Aorta (tissue), 5 donors: ENCODE measurements at places on chromosomes 1 and 21.

DNA sequence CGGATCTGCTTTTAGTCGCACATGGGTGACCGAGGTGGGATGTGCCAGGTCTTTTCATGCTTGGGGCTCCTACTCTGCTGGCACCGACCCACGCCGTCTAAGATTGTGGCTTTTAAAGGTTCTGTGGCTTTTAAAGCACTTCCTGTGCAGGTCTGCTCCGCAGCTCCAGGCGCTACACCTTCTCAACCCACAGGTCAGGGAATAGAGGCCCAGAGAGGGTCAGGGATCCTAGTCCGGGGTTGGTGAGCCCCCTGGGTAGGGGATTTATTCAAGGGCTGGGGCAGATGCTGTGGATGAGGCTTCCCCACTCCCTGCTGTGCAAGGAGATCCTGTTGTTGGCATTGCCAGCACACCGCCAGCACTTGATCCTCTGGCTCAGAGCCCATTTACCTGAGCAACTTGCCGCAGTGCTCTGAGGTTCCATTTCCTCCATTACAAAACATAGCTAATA lies 212.8 kb upstream of the RAB4A start:
- no peak for DNase-seq

DNA sequence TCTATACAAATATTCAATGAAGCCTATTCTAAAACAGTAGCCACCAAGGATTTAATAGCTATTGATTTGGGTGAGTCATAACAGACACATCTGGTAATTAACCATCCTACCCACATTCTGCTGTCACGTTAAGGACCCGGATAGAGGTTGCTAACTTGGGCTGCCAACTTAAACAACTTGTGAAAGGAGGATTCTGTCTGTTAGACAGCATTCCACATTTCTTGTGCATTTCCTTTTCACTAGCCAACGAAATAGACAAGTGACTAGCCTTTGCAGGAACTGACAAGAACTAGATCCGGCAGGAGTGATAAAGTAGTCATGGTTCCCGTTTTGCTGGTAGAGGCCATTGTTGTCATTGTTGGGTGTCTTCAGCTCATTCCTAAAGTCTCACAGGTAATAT lies 9.5 kb downstream of the DSCAM start:
- no peak for DNase-seq

GRCh38 chr1:232627645-232628334 lies 2.1 kb downstream of the SIPA1L2 start:
- DNase-seq, result no peak

DNA sequence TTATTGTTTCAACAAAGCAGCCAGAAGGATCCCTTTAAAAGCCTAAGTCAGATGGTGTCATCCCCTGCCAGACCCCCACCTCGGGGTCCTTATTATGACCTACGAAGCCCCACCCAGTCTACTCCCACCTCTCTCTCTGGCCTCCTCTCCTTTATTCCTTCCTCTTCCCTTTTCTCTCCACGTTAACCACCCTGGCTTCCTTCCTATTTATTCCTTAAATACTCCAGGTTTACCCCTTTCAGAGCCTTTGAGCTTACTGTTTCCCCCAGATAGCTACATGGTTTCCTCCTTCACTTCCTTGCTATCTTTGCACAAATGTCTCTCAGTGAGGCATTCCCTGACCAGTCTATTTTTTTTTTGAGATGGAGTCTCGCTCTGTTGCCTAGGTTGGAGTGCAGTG lies 12.0 kb upstream of the SLC9A1 start:
- DNase-seq, result no peak

DNA sequence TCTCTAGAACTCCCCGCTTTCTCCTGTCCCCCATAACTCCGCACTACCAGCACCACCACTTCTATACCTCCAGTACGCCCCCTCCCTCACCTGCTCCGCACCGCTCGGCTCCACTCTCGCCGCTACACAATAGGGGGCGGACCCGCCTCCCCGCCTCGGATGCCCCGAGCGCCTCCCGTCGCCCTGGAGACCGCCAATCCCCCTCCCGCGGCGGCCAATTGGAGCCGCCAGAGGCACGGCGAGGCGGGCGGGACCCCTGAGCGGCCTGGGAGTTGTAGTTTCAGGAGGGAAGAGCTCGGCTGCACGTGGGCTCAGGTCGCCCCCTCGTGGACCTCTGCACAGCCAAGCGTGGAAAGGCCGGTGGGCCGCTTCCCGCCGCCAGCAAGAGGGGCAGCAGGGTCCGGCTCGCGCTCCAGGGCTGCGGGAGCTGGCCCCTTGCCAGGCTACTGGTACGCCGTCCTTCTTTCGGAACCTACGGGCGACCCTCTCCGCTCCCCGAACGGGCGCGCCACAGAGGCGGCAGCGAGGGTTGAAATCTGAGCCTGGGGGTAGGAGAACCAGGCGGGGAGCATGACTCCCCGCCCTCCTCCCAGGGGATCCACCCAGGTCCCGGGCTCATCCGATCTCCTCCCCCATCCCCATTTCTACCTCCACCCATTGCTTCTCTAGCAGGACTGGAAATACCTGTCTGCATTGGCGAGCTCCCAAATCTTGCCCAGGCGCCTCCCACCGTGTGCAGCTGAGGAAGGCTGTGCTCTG lies at the start of gene IGSF9:
IGSF9 (minus strand) TSS at position 131 of the 759 bp plus-strand sequence. CDS start 2,159 bp downstream, outside the sequence.
- DNase-seq, result peak; percentile 86

DNA sequence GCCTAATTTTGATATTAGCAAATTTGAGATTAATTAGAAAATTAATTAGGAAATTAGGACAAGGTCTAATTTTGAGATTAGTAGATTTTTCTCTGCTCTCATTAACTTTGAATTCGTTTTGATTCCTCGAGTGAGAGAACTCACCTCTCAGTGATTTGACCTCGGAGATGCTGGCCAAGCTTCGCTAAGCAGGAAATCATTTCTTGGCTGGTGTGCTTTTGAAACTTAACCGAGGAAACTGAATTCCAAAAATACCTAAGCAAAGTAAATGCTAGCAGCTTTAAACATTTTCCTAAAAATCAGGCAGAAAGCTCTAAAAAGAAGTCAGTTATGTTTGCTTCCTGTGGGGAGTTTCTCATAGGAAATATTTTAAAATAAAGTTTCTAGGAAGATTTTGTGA lies 34.9 kb downstream of the CDC14A start:
- no peak for DNase-seq

- DNase-seq, result no peak
Measured at GRCh38 chr1:93689521-93690223, 8.0 kb upstream of the BCAR3 start.

DNA sequence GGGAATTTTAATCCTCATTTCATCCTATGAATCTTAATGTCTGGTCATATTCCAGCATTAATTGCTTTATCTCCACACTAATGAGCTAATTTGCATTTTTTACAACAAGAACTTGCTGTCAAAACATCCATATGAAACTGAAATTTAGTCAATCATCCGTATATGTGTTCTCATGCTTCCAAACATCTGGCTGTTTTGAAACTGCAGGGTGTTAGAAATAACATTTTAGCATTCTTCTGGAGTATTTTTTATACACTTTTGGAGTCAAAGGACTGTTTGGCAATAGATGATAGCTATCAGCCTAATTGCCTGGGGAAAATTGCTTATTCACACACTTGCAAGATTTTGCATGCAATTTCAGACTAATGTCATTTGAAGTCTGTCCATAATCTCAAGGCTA lies 1639.3 kb downstream of the KCNT2 start:
- no peak for DNase-seq

DNA sequence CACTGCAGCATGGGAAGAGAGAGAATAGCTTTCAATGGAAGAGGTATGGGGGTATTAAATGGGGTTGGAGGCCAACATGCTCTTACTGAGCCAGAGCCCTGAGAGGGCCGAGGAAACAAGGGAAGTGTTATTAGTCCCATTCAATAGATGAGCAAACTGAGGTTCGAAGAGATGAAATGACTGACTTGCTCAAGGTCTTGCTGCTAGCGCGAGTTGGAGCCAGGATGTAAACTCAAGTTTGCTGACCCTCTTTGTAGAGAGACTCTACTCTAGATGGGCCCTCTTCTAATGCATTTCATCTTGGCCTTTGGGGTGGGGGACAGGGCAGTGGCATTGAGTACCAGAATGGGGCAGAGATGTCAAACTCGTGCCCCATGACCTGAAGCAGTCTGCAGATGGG lies 319.5 kb downstream of the RPS6KC1 start:
- no peak for DNase-seq

GRCh38 chr21:32143241-32143939 lies 135.5 kb downstream of the MIS18A start:
- DNase-seq, result no peak

DNA sequence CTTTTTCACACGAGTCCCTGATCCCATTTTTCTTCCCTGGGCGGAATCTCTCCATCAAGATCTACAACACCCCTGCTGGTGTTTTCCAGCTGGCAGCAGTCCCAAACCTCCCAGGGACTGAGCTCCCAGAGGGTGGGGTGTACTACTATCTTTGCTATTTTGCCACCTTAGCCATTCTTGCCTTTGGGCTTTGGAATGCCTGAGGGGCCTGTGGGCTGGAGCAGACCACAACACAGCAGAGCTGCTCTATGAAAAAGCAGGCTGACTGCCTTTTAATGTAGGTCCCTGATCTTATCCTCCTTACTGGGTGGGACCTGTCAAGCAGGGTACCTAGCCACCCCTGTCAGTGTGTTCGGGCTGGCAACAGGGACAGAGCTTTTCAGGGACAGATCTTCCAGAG lies 91.9 kb downstream of the KCNT2 start:
- no peak for DNase-seq

DNA sequence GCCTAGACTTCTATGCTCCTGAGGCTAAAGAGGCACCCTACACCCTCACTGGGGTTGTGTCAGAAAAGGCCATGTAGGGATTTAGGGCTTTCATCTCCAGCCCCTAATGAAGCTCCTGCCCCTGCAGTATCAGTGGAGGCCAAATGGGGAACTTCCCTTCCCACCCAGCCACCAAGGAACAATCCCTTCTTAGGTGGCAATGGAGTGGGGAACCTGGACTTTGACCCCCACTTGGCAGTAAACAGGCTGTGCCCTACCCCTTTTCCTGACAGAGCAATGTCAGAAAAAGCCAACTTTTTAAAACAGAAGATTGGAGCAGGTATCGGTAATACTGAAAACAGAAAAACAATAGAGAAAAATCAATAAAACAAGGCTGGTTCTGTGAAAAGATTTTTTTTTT lies 35.5 kb upstream of the SLC19A2 start:
- DNase-seq, result no peak

GRCh38 chr1:9822897-9823692 lies 670 bp downstream of the CLSTN1 start:
- peak; percentile 56 for DNase-seq

- DNase-seq, result no peak
Measured at GRCh38 chr1:59967780-59968179, 41.2 kb upstream of the CYP2J2 start.

- DNase-seq, result no peak
Measured at GRCh38 chr1:105730701-105731100, 1325.8 kb upstream of the PRMT6 start.

- DNase-seq, result no peak
Measured at GRCh38 chr1:234708700-234709395, 98.9 kb upstream of the IRF2BP2 start.

DNA sequence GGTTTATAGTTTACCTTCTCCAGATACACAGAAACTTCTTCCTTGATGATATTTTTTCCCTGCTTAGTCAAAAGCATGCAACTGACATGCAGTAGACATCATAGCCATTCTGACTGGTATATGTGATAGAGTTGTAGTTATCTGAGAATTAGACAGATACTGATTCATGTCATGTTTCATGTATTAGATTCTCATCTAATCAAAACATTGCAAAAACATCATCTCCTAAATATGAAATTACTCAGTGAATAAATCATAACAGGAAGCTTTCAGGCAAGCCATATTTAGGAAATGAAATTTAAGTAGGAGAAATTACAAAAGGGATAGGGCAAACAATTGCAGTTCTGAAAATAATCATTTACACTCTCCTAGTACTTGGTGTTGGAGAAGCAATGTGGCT lies 38.4 kb upstream of the ASB17 start:
- DNase-seq, result no peak

GRCh38 chr21:31164713-31165694 lies 126.7 kb upstream of the KRTAP19-8 start:
- no peak for DNase-seq

- DNase-seq, result no peak
Measured at GRCh38 chr1:99784143-99784542, 17.7 kb upstream of the FRRS1 start.

- no peak for DNase-seq
Measured at GRCh38 chr1:116465845-116466685, 93.0 kb downstream of the ATP1A1 start.

DNA sequence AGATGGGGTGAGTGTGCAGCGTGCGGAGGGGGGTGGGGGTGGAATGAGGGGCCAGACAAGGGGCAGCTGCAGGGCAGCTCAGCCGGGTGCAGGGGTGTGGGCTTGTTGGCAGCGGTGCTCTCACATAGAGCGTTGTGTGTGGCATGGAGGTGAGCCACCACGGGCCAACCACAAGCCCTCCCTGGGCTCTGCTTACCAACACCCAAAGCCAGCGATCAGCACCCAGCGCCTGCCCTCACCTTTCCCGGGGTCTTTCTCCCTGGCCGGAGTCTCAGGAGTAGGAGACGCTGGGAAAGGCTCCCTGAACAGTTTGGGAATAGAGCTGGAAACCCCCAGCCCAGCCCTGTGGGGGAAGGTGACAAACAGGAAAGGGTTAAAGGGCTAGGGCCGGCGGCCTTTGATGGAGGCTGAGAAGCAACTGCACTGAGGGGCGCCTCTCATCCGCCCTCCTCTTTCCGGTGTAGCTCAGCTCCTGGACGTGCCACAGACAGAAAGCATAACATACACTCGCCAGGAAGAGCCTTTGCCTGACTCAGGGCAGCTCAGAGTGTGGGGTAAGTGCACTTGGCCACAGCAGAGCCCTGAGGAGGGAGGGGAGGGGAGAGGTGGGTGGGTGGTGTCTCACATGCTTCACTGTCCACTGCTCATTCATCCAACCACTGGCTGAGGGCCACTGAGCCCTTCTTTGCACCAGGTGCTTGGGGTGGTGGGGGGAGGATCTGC lies 577 bp downstream of the IKBKE start:
- DNase-seq, result peak; percentile 76

DNA sequence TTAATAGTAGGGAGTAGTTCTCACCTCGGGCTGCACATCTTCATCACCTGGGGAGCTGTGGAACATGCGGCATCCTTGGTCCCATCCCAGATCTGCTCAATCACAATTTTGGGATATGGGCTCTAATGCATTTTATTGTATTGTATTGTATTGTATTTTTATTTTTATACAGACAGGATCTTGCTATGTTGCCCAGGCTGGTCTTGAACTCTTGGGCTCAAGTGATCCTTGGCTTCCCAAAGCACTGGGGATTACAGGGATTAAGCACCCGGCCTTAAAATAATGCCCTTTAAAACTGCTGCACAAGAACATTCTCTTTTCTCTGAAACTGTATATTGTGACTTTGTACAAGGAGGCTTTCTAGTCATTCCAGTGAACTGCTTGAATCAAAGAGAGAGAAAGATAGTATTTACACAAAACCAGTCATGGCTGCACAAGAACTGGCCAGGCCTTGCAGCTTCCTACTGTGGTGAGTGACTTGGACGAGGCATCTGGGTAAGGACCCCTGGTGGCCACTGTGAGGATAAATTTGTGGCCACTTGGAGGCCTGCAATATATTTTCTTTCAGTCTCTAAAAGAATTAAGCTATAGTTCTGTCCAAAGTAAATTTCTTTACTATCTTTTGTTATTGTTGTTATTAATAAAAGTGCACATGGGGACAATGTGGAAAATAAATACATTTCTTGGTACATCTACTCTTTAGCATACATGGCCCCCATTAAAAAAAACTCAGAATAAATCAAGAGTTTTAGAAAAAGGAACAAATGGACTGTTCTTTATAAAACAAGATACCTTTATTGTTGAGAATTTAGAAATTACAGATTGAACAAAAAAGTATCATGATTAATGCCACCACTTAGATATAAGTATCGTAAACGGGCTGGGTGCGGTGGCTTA lies 48.0 kb downstream of the TBCE start:
- DNase-seq, result peak; percentile 72

GRCh38 chr1:11505591-11506538 lies 26.9 kb downstream of the DISP3 start:
- DNase-seq, result no peak

- DNase-seq, result no peak
Measured at GRCh38 chr1:51301152-51301843, 29.1 kb downstream of the TTC39A start.
